NCI-H748 treated with DMSO at 0.1 percent for 48 hours (cell line): ENCODE measurements at places on chromosomes 2 and 18.

- no peak for DNase-seq
These were observed 115.5 kb downstream of the COL6A3 start for GRCh38 chr2:237298151-237299118.

GRCh38 chr2:229164545-229165249 lies 106.4 kb downstream of the PID1 start:
- DNase-seq, result no peak

GRCh38 chr2:194090251-194090905 lies 1566.6 kb upstream of the SLC39A10 start:
- no peak for DNase-seq

- DNase-seq, result no peak
These were observed 11.1 kb upstream of the CYS1 start for GRCh38 chr2:10091182-10091888.

- no peak for DNase-seq
These were observed 83.9 kb downstream of the WDSUB1 start for GRCh38 chr2:159202568-159203071.

DNA sequence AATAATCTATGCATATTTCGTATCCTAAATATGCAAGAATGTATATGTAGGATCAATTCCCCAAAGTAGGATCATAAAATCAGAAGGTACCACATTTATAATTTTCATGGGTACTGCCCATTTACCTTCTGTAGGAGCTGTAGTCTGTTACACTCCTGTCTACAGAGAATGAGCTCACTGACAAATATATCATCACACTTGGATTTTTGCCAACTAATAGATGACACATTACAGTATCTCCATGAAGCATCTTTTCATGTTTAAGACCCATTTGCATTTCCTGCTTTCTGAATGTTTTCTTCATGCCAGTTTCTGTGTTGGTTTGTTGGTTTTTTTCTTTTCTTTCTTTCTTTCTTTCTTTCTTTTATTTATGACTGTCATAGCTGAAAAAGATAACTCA lies 70.9 kb upstream of the EML6 start:
- no peak for DNase-seq
